Immature natural killer cell (primary cell): ENCODE measurements at places on chromosomes 6 and 20.
A peak's percentile ranks its signal among the peaks of the same experiment; 100 is the strongest.

DNA sequence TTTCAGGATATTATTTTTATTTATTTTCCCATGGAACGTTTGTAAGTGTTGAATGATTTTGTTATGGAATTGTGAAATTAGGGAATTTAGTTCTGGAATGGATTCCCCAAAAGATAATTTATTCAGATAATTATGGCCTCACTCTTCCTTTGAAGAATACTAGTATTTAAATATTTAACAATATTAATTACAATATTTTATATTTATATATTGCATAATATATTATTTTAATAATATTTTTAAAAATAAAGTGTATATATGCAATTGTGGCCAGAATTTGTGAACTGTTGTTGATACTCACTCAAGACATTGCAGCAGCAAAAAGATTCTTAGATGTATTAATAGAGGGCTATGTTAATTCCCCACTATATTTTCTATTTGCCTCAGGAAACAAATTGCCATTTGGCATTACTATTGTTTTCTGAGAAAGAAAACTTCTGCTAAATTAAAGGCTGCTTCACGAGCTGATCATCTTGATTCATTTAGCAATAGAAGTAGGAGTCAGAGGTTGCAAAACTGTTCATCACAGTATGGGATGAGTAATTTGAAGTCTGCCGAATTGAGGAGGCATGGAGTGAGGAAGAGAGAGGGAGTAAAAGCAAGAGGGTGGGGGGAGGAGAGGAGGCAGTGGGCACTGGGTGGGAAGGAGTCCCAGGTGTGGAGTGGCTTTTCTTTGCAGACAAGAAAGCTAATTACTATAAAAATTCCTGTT lies 729.2 kb downstream of the DHX35 start:
- no peak overlapping the region for H3K4me3 ChIP-seq
- H3K27ac ChIP-seq, result no peak overlapping the region

- no peaks in the 10 kb centered on the region for H3K36me3 ChIP-seq
- peaks cover 2% of the 10 kb centered on the region for H3K27me3 ChIP-seq
- no peak overlapping the region for H3K4me3 ChIP-seq
These were observed 27.6 kb upstream of the FUCA2 start for GRCh38 chr6:143539106-143539505.

DNA sequence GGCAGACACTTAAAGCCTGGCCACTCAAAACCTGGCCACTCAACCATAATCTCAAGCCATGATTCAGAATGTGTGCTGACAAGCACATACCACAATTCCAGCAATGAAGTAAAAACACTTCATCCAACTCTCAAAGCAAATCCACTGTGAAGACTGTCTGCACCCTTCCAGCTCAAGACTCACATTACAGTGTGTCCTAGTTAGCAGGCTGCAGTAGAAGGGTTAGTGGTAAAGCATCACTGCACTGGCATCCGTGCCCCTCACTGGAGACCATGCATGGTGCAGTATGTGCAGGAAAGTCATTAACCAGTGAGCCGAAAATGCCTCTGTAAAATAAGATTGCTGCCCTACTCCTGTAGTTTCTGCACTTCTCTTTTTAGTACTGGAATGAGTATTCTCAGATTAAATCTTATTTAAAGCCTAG lies 43.4 kb downstream of the SLC23A2 start:
- no peak overlapping the region for H3K27ac ChIP-seq
- no peaks in the 10 kb centered on the region for H3K27me3 ChIP-seq
- H3K36me3 ChIP-seq, result peaks cover 8% of the 10 kb centered on the region
- DNase-seq, result no peak
- no peak overlapping the region for H3K4me3 ChIP-seq

DNA sequence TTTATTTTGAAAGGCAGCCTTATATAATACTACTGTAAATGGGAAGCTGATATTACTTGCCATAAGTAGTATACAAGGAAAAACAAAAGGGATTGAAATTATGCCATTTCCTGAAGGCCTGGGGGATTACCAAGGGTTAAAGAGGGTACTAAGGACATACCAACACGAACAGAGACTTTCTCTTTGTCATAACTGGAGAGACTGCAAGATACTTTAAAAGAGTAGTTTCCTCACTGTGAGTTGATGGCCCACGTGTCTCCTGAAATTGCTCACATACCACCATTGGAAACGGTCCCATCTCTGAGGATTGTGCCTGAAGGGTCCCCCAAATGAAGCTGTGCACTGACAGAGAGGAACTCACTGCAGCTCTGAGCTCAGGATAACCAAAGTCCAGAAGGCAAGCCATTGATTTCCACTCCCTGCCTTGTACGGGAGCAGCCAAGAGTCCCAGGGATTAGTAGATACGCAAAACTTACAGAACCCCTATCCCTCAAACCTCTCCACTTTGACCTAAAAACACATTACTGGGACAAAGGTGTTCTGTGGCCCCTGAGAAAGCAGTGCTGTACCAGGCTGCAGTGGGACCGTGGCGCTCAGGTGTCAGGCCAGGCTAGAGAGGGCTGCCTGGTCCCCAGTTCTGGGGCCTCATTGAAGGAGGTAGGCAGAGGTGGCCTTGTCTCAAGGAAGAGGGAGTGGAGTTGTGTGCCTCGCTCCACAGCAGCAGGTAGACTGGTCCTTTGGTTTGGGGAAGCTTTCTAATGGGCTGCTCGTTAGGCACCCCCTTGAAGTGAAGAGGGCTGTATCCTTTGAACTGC lies 15.2 kb downstream of the PSMG4 start:
- H3K4me3 ChIP-seq, result no peak overlapping the region
- peak overlapping the region; percentile 55 for H3K27ac ChIP-seq
- peaks cover 6% of the 10 kb centered on the region for H3K36me3 ChIP-seq
- no peaks in the 10 kb centered on the region for H3K27me3 ChIP-seq
- no peaks in the 10 kb centered on the region for H3K4me1 ChIP-seq

GRCh38 chr6:15456422-15456821 lies 206.4 kb downstream of the DTNBP1 start:
- peaks cover 57% of the 10 kb centered on the region for H3K4me1 ChIP-seq
- peaks cover 4% of the 10 kb centered on the region for H3K36me3 ChIP-seq
- H3K27me3 ChIP-seq, result no peaks in the 10 kb centered on the region

DNA sequence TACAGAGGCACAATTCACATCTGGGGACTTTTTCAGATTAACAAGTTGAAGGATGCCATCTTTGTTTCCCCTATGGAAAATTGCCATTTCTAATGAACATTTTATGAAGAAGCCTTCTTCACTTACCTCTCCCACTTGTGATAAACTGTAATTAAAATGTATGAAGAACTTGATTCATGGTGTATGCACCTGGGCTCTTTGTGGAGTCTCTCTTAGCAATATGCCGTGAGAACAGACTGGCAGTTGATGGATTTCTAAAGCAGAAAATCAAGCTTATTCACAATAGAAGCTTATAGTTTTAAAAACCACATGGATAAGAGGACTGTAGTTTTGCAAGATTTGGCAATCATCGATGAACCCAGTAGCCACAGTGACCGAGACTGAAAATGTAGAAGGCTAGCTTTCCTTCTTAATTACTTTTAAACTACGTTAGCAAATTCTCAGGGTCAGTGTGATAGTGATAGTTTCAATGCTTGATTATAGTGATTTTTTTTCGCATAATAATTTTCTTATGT lies 270.6 kb downstream of the PRL start:
- H3K4me1 ChIP-seq, result no peaks in the 10 kb centered on the region
- no peaks in the 10 kb centered on the region for H3K27me3 ChIP-seq

DNA sequence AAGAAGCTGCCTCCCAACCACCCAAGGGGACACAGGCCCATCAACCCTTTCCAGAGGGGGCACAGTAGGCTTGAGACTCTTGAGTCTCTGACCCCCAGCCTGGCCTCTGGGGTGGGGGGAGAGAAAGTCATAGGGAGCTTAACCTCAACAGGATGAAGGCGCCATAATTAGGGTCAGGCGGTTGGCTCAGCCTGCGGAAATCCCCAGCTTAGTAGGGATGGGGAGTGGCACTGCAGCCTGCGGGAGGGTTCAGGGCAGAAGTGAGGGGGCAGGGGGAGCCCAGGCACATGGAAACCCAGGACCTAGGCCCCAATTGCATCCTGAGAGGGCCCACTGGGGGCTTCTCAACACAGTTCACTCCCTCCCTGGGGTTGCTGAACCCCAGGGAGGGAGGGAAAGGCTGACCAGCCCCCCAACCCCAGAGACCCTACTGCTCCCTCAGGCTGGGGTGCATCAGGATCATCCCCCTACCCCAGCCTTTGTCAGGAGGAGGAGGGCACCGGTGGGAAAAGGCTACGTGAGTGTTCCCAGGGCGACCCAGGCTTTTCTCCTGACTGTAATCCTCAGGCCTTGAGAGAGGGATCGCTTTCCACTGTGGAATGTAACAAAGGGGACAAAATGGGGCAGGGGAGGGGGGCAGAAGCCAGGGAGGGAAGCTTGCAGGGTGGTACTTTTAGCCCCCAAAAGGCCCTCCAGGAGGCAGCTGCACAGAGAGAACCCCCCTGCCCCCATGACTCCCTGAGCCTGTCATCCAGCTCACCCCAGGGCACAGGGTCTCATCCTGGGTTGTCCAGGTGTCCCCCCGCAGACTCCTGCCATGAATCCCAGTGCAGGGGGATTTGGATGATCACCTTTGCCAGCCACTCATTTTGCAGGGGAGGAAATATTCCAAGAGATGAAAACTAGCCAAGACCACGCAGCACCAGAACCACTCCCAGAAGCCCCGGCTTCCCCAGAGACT lies 46.4 kb downstream of the MRPL14 start:
- H3K27ac ChIP-seq, result no peak overlapping the region
- H3K4me3 ChIP-seq, result no peak overlapping the region
- no peaks in the 10 kb centered on the region for H3K4me1 ChIP-seq
- H3K27me3 ChIP-seq, result peaks cover 7% of the 10 kb centered on the region
- H3K36me3 ChIP-seq, result no peaks in the 10 kb centered on the region
